ENCODE measurements at places on chromosomes 2 and 18.
A peak's percentile ranks its signal among the peaks of the same experiment; 100 is the strongest.

DNA sequence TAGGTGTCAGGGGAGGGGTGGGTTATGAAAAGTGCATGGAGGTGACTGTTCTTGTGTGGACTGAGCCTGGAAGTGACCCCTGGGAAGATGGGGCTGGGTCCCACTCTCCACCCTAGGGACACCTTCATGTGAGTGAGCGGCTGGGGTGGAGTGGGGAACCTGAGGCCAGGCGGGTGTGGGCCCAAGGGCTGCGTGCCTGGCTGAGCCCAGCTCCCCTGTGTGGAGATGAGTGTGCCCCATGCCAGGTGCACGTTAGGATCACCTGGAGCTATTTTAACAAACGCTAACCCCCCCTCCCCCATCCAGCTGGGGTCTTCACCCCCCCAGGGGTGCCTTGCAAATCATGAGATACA is 26.5 kb downstream of the ZAP70 start:
- DNase-seq = no peak

DNA sequence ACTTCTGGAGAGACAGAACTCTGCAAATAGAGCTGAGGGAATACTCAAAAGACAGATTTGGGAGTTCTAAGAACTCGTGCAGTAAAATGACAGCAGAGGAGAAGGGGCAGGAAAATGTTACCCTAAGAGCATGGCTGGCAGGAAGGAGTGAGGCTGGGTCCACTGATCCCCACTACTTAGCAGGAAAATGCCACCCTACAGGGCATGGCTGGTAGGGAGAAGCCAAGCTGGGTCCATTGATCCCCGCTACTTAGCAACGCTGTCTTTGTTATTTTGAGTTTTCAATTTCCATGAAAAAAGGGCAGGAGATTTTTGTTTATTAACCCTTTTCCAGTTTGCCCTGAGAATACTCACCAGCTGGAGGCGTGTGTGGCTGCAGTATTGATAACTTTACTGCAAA is 100.3 kb upstream of the TMEM200C start:
- no peak for DNase-seq

DNA sequence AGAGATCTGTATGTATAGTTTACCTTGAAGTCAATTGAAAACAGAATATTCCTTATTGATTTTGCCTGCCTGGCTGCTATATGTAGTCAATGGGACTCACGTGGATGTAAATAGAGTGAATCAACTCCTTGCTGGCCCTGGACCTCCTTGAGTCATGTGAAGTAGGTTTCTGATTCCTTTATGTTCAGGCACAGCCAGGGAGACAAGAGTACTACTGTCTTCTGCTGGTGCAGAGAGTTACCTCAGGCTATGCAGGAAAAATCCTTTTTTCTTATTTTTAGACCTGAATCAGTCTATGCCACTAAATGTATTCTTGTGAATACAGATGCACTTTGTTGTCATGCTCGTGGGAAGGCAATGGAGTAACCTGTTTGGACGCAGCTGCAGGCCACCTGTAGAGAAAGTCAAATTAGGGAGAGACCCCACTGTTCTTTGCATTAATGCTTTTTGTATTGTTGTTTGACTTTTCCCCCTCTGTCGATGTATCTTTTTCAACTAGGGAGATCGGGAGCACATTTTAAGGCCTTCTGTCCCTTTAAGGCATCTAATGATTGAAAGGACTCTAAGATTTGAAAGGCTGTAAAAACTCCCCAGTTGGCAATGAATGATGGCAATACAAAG is 473.9 kb downstream of the ARHGAP15 start:
- no peak for DNase-seq

GRCh38 chr2:39549718-39550464 is 112.8 kb upstream of the MAP4K3 start:
- no peak for DNase-seq

GRCh38 chr2:10876963-10877362 is 34.8 kb upstream of the KCNF1 start:
- DNase-seq = no peak

DNA sequence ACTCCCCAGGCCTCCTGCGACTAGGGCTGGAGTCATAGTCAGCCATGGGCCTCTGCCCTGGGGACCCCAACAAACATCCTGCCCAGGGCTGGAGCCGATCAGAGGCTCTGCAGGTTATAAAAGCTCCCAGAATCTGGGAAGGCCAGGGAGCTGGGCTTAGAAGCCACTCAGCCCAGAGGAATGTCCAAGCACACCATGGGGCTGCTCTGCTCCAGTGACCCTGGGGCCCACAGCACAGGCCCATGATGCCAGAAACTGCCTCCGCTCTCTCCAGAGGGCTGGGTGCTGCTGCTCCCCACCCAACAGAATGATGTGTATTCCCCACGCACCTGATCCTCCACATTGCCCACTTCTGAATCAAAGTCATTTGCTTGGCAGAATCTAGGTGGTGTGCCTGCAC is 88.5 kb downstream of the ARMC9 start:
- DNase-seq = no peak

DNA sequence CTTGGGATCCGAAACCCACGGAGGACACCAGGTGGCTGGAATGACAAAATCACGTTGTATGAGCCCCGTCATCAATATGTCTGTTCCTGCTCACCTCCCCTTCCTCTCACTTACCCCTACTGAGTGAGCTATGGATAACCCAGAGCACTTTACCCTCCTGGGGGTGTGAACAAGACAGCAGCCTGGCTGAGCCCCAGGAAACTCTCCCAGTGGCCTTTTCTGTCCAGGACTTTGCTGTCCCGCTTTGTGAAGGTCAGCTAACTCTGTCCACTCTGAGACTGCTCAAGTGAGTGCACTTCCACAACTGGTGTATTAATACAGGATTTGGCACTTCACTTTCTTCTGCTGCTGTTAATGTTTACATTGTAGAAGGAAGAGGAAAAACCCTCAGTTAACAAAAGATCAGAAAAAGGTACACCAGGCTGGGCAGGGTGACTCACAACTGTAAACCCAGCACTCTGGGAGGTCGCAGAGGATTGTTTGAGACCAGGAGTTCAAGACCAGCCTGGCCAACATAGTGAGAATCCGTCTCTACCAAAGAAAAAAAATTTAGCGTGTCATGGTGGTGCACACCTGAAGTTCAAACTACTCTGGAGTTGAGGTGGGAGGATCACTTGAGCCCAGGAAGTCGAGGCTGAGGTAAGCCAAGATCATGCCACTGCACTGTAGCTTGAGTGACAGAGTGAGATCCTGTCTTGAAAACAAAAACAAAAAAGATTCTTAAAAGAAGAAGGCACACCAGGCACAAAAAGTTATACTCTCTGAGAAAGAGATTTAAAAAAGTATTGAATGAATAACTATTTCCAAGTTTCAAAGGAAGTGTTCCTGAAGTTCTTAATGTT is 90.3 kb downstream of the CLHC1 start:
- DNase-seq = no peak

GRCh38 chr2:18378020-18378653 is 182.3 kb downstream of the RDH14 start:
- no peak for DNase-seq

- DNase-seq = no peak
Measured at GRCh38 chr2:234722176-234722575, 225.3 kb upstream of the ARL4C start.

- no peak for DNase-seq
Measured at GRCh38 chr2:32745191-32745590, 117.3 kb downstream of the TTC27 start.

GRCh38 chr18:39702888-39703287 is 2137.3 kb upstream of the CELF4 start:
- DNase-seq = no peak

- peak; percentile 44 for DNase-seq
Measured at GRCh38 chr2:127398239-127398590, 10.4 kb upstream of the MAP3K2 start.

GRCh38 chr2:105869341-105869740 is 124.6 kb downstream of the NCK2 start:
- no peak for DNase-seq

DNA sequence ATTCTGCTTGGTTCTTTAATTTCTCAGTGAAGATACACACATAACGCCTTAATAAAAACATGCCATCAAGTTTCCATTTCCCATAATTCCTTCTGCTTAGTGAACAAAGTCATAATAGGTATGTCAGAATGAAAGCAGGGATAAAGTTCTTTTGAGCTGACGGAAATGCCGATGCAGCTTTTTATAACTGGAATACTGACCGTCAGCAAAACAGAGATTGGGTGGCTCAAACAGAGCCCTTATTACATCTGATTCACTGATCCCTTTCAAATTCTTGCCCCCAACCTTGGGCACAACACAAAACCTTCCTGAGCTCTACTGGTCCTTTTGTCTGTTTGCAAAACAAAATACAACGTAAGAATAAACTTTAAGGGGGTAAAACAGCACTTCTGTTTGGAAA is 140.4 kb downstream of the CDH2 start:
- no peak for DNase-seq

DNA sequence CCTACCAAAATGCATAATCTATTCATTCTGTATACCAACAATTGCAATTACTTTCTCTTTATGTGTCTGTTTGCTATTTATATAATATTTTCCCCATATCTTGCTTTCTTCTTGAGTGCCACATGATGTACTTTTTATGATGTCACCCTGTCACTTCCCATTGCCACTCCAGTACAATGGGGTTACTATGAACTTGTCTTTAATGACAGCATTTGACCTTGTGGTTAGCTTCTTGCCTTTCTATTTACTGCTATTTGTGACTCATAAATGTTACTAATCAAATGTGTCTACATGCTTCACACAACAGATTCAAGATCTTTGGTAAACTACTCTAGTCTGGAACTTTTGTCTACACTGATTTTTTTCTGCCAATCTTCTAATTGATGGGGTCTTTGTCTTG is 486.3 kb downstream of the NR4A2 start:
- no peak for DNase-seq

GRCh38 chr2:196963043-196963442 is 36.5 kb upstream of the PGAP1 start:
- no peak for DNase-seq

- DNase-seq = no peak
Measured at GRCh38 chr18:58456625-58457024, 172.3 kb downstream of the ALPK2 start.

GRCh38 chr2:234964631-234965461 is 13.0 kb downstream of the SH3BP4 start:
- no peak for DNase-seq

- no peak for DNase-seq
Measured at GRCh38 chr2:199440118-199440517, 17.6 kb downstream of the SATB2 start.

DNA sequence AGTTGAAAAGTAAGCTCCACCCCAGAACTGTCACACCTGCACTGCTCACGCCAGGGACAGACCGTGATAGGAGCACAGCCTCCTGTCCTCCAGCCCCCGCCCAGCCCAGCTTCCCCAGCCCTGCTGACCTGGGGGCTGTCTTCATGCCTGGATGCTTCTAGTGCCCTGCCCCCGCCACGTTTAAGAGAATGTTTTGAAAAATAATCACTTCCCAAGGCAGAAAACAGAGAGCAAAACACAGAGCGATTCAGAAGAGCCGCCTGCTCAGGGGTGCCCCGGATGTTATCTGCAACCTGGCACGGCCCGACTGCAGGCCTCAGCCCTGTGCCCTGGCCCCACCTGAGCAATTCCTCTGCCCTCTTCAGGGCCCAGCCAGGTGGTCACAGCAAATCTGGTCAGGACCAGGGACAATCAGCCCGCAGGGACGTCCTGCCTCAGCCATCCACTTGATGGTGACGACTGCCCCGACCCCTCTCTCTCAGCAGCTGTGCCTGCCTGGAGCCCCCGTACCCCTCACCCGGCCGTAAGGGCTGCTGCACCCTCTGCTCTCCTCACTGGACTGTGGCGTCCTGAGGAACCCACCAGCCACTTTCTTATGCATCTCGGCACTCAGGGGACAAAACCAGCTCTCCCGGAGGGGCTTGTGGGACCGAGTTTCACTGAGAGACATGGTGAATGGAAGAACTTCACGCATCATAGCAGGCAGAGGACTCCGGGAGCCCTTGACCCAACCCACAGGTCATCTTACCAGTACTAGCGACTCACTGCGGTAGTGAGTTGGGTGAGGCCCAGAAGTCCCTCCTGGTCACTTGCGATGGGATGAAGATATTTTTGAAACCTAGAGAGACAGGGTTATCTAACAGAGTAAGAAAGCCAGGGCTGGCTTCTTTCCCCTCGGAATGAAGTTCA is 30.2 kb downstream of the ADI1 start:
- no peak for DNase-seq

GRCh38 chr18:47756364-47757016 is 174.0 kb downstream of the SMAD2 start:
- peak; percentile 21 for DNase-seq

Measured in stimulated activated CD8-positive, alpha-beta memory T cell treated with anti-CD3 and anti-CD28 coated beads, Interleukin-15, amount 100 ng/mL, for 48 hours (primary cell).